Kidney (tissue), 22 donors: ENCODE measurements at places on chromosomes 7 and 10. TPM values are rescaled to one million over a fixed set of nuclear protein-coding genes. Genes with fewer than 3 reads are reported as not detected.

The BAIAP2L1 gene
- total RNA-seq, result 18.8 TPM

The ASNS gene
- total RNA-seq, result 34.1 TPM

DNA sequence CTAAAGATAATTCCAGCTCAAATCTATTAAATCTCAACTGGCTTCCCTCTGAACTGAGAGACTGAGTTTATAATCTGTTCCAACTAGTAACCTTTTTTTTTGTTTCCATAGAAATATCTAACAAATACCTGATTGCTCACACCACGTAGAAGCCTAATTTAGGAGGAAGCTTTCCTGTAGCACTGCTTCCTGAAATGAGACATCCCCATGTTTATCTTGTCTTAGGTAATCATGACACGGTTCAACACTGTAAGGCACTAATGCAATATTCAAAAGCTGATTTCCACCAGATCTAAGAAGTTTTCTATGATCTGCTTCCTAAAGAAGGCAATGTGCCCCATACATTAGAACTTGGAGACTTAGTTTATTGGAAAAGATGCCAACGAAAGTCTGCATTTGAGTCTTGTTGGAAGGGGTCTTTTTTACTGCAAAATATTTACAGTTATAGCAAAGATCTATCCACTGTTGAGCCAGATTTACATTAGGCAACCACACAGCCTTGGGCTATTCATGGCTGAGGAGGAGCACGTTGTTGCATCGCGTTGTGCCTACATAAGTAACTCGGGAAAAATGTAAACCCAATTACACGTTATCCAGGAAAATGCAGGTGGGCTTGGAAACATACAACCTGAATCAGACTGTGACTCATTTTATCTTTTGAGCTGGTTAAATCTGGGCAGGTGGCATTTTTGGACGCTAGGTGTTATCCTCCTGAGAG is 66.3 kb downstream of the VIPR2 start:
- DNase-seq, result no peak

DNA sequence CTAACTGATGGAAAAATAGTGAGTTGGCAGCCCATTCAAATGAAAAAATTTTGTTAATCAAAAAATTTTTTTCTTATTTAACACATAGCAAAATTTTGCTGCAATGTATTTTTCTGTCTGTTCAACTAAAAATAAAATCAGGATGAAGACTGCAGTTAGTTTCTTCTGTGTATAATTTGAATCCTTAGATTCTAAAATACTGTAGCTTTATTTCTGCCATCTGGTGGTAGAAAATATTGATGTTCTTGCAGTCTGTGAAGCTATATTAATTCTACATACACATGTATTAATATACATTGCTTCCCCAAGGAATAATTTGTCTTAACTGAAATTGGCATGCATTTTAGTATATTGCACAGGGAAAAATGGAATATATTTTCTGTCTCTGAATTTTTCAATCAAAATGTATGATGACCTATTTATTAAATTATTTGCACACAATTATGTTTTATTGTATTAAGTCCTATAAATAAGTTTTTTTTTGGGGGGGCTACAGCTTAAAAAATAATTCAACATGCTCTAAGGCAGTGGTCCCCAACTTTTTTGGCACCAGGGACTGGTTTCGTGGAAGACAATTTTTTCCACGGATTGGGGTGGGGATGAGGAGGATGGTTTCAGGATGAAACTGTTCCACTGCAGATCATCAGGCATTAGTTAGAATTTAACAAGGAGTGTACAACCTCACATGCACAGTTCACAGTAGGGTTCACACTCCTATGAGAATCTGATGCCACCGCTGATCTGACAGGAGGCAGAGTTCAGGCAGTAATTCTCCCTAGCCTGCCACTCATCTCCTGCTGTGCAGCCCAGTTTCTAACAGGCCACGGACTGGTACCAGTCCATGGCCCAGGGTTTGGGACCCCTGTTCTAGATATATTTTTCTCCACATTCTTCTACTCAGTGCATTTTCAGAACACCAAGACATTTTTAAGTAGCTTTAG is 119.4 kb downstream of the GNAT3 start:
- peak; percentile 57 for DNase-seq

The NOLC1 gene
- 50.4 TPM for total RNA-seq

The PAPOLB gene
- total RNA-seq, result 0.06 TPM

The ZNF32 gene
- total RNA-seq, result 35.0 TPM
